ENCODE measurements at places on chromosomes 16 and 17. TPM values are rescaled to one million over a fixed set of nuclear protein-coding genes. Genes with fewer than 3 reads are reported as not detected.

PHB1 gene
- 143 TPM for total RNA-seq

DNA sequence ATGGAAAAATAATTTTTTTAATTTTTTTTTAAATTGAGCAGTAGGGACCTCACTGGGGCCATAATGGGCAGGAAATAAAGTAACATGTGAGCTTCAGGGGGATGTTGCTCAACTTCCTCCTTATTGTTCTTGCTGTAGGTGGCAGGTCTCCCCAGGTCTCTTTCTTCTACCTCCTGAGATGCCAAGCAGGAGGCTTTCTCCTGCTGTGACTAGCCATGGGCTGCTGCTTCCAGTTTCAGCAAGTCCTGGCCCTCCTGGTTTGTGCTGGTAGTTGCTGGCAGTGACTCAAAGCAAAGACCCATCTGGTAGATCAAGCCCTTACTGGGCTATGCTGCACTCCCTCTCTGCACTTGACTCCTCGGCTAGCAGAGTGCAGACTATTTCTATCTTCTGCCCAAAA lies 2.3 kb downstream of the DPEP2NB start:
- no peak for DNase-seq

DNA sequence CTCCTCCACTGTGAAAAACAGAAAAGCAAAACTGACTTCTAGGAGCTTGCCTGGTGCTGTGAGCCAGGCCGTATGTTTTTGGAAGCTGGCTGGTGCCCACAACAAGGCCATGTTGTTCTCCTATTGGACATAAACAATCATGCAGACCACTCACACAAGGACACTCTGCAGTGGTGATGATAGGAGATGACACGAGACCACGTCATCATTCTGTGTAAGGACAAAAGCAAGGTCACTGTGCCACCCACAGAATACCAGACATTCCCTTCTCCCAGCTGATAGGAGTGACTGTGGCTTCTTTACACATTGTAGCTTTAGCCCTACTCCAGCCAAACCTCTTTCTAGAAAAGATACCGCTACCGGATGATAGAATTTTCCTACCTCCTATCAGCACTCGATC lies 47.7 kb upstream of the LCMT1 start:
- DNase-seq, result no peak

GRCh38 chr16:8251298-8251697 lies 339.0 kb downstream of the TMEM114 start:
- no peak for DNase-seq

GRCh38 chr16:31008551-31008950 lies 1.9 kb downstream of the STX1B start:
- no peak for DNase-seq

DNA sequence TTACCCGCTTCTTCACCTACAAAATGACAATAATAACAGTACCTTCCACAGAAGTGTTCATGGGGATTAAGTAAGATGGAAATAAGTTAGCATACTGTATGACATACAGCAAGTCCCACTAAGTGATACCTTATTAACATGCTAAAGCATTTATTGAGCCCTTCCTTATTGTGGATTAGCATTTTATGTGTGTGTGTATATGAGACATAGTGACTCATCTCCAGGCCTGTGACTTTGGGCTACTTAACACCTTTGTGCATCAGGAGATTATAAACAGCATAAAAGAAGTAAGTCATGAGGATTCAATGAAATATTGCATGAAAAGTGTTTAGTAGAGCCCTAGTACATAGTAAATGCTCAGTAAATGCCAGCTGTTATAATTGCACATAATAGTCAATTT lies 52.9 kb downstream of the CA10 start:
- no peak for DNase-seq

GRCh38 chr16:1899641-1900451 lies 18.4 kb downstream of the HS3ST6 start:
- no peak for DNase-seq

Data from kidney epithelial cell (primary cell).